ENCODE measurements at places on chromosomes 11 and 22.

DNA sequence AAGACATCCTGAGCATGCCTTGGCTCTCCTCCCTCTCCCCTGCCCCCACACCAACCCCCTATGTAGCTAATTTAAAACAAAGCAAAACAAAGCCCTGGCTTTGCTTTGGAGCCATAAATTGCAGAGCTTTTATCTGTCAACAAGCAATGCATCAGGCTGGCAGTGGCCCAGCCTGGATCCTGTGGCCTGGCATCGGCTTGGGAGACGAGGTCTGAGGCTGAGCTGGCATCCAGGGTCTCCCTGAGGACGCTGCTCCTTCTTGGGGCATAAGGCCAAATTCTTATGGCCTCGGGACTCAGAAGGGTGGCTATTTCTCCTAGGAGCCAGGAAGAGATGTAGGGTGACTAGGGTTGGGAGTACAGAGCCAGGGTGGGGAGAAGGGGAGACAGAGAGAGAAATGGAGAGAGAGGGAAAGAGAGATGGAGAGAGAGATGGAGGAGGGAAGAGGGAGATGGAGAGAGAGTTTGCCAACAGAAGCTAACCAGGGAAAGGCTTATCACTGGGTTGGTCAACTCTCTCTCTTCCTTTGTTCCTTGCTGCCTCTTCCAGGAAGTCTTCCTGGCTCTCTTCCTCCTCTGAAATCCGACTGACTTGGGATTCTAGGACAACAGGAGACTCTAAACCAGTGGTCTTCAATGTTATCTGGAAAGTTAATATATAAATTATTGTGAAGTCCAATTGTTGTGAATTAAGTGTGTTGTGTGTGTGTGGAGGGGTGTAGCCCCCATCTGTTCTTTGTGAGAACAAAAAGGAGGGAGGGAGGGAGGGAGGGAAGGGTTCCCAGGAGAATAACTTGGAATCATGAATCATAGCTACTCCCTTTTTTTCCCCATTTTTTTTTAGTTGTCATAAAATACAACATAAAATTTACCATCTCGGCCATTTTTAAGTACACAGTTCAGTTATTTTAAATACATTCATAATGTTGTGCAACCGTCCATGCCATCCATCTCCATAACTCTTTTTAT, 29.1 kb downstream of the TSPAN18 start:
- no peak for DNase-seq

DNA sequence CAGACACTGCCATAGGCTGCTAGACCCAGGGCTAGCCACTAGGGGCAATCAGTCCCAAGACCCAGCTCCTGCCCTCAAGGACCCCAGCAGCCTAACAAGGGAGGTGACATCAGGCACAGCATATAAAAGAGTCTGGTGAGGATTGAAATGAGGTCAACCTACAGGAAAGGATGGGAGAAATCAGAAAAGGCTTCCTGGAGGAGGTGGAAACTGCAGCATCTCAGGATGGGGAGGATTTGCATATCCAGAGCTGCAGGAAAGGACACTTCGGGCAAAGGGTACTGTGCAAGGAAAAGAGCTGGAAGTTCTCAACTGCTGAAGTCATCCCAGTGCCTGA, 2.9 kb upstream of the ARFGAP2 start:
- no peak for DNase-seq

DNA sequence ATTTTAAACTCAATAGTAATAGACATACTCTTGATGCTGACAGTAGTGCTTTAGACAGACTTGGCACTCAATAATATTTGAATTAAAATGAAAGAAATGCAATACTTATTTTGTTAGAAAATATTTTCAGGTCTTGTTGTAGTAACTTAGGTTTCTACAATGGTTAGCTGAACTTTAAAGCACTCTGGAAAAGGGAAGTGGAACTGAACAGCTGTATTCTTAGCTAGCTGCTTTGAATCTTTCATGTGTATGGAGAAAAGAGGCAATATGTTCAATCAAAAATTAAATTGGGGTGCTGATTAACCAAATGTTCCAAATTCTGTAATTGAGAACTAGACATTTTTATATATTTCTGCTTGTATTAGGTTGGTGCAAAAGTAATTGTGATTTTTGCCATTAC, 517.9 kb upstream of the RAG2 start:
- no peak for DNase-seq

DNA sequence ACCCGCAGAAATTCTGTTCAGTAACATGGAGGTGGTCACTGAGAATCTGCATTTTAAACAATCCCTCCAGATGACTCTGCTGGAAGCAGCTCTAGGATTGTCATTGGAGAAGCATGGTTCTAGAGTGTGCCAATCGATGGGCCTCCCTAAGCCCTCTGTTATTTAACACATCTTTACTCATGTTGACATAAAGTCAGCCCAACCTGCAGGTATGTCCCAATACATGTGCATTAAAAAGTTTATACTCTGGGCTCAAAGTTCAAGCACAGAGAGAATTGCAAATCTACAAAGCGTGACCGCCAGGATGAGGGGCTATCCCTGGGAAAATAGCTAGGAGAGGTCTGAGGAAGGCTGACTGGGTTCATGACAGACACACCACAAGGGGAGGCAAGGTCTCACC, 116.4 kb downstream of the KIRREL3 start:
- DNase-seq: no peak

- no peak for DNase-seq
Observed at GRCh38 chr11:98701541-98701940, 319.2 kb upstream of the CNTN5 start.

DNA sequence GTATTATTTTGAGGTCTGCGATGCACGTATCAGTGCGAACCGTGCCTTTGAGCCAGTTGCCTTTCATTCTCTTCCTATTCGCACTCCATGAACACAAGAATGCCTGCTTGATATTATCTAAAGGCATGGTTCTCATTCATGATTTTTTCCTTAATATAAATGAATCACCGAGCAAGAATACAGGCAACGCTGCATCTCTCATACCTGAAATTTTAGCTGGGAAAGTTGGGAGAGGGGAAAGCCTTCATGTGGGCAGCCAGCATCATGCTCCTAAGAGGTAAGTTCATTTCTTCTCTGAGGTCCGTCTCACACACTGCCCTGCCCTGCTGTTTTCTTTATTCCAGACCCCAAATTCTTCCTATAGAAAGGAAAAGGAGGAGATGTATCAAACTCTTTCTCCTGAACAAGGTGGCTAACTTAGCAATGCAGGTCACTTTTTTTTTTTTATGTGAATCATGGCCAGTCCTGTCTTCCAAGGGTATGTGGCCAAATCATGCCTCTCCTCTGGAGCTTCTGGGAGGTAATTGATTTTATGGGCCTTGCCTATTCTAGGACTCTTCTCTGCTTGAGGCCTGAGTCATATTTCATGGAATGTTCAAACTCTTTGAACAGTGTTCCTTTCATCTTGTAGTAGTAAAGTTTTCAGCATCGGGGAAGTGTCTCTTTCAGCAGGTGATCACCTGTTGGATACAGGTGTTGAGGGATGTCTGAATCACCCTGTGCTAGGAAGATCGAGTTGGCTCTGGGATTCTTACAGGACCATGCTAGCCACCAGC, 3.2 kb downstream of the GLB1L2 start:
- DNase-seq: no peak

GRCh38 chr11:65526744-65527143, 1.9 kb downstream of the SCYL1 start:
- DNase-seq: no peak

- DNase-seq: no peak
Observed at GRCh38 chr11:26199331-26200095, 132.4 kb upstream of the ANO3 start.

DNA sequence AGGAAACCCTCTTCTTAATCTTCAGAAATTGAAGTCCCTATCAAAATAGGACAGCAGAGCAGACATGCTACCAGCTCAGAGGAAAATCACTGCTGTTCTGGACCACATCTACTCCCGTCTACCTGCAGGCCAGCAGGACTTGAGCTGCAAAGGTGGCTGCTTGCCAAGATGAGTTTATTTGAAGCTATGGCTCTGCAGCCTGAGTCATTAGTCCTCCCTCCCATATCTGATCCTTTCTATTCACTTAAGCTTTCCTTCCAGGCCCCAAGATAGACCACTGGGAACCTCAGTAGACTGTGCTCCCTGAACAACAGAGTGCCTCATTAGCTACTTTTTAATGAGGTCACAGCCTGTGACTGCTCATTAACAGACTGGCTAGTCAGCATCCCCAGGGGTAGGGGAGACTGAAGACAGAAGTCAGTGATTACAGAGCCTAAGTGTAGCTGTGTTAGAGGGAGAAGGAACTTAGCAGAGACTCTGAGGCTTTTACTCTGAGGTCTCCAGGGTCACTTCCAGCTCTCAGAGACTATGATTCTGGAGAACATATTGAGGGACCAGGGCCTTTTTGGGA, 6.8 kb upstream of the OR10A2 start:
- DNase-seq: no peak

GRCh38 chr22:38850399-38850798, 6.6 kb upstream of the NPTXR start:
- no peak for DNase-seq

GRCh38 chr11:117959438-117960149, 26.6 kb upstream of the IL10RA start:
- DNase-seq: no peak

- no peak for DNase-seq
Observed at GRCh38 chr22:46390652-46391301, 55.3 kb downstream of the TRMU start.

DNA sequence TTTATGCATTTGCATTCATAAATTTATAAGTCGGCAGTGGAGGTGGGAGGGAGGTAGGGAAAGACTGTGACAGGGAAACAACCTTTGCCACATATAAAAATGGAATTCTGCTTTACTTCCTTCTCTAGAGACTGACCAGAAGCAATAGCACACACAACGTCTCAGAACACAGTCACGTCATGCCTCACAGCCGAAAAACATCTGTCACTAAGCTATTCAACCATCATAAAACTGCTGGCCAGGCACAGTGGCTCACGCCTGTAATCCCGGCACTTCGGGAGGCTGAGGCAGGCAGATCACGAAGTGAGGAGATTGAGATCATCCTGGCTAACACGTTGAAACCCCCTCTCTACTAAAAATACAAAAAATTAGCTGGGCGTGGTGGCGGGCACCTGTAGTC, 101.0 kb upstream of the CHRM4 start:
- DNase-seq: peak; percentile 76

- DNase-seq: no peak
Observed at GRCh38 chr11:12777208-12777874, 103.1 kb downstream of the TEAD1 start.

DNA sequence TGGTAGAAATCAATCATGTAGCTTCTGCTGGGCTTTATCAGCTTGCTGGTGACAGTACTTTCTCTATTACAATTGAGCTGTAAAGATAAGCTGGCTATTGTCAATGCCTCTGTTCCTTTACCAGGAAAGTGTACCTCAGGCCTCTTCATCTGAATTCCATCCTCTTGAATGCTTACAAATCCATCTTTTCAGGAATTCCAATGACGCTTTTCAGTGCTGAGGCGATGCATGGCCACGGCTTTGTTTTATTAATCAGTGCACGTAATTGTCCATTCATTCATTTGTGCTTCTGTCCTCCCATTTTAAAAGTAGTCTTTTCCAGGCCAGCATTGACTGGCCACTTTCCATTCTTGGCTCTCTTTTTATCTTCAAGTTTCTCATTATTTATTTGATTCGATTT, 202.0 kb downstream of the PGR start:
- DNase-seq: no peak

DNA sequence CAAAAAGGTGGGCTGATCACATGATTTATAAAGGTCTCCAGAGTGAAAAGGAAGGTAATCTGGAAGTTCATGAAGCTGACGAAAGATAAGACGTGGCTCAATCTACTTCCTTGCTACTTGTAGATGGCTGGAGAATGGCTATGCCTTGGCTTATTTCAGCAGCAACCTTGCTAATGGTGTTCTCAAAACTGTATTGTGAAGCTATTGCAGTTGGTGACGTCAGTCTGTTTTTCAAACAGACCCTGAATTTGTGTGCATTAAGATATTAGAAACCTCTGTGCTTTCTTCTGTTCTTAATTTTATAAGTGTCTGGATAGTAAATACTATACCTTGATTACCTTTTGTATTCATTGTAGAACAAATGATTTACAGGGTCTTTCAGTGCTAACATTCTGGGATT, 58.3 kb upstream of the C11orf87 start:
- no peak for DNase-seq

GRCh38 chr11:87219266-87219665, 181.5 kb downstream of the TMEM135 start:
- DNase-seq: no peak

GRCh38 chr11:2293984-2294925, 7.5 kb downstream of the C11orf21 start:
- DNase-seq: no peak

- DNase-seq: no peak
Observed at GRCh38 chr11:31786996-31787685, 24.0 kb downstream of the PAX6 start.

DNA sequence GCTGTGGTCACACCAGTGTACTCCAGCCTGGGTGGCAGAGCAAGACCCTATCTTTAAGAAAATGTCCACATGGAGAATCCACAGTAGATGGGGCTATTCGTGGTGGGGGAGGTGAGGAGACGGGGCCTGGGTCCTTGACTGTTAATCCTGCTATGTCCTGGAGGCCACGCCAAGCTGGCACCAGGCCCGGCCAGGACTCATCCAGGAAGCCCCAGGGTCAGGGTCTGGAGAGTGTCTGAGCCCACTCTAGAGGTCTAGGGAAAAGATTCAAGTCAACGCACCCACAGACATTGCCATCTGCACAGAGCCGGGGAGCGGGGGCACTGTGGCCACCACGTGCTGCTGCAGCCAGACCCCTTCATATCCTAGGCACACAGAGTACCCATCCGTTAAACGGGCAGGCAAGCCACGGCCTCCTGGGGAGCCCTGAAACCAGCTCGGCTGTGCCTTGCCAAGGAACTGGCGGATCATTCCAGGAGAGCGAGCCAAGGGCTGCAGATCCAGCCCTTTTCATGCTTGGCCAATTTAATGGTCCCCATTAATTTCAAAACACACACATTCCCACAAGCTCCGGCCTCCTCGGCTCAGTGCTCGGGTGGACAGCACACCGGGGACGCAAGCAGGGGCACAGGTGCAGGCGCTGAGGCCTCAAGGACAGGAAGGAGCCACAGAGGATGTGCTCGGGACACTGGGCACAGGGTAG, 24.7 kb downstream of the MACROD1 start:
- DNase-seq: no peak

DNA sequence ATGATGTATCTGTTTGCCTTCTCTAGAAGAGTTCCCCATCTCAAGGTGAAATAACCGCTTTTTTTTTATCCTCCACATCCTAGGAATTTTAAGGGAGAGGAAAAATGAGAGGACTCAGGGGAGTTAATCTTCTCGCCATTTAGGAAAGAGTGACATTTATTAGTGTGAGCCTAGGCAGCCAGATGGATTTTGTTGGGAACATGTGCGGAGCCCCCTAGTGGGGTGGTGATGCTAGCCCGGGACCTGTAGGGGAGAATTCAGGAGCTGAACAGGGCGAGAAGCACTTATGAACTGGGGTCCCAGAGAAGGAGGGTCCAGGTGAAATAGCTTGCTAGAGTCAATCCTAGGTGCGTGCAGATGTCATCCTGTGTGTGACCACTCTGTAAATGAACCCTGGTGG, 10.7 kb downstream of the IL17RA start:
- DNase-seq: no peak

DNA sequence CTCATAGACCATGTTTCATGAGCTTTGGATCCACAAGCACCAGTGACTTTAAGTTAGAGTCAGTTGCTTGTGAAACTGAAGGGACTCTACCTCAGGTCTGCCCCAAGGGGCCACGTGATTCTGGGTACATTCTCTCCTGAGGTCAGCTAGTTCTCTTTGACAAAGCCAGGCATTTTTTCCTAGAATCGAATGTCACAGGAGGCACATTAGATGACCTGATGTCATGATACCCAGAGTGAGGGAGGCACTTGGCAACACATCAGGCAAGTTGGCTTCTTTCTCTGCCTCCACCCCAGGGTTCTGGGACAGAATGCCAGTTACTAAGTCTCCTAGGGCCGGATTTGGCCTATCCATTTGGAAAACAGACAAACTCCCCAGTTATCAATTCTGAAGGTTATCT, 93.0 kb downstream of the APIP start:
- DNase-seq: no peak
